ENCODE measurements at places on chromosomes 1 and 21. TPM values are rescaled to one million over a fixed set of nuclear protein-coding genes. Genes with fewer than 3 reads are reported as not detected.
A peak's percentile ranks its signal among the peaks of the same experiment; 100 is the strongest.

DNA sequence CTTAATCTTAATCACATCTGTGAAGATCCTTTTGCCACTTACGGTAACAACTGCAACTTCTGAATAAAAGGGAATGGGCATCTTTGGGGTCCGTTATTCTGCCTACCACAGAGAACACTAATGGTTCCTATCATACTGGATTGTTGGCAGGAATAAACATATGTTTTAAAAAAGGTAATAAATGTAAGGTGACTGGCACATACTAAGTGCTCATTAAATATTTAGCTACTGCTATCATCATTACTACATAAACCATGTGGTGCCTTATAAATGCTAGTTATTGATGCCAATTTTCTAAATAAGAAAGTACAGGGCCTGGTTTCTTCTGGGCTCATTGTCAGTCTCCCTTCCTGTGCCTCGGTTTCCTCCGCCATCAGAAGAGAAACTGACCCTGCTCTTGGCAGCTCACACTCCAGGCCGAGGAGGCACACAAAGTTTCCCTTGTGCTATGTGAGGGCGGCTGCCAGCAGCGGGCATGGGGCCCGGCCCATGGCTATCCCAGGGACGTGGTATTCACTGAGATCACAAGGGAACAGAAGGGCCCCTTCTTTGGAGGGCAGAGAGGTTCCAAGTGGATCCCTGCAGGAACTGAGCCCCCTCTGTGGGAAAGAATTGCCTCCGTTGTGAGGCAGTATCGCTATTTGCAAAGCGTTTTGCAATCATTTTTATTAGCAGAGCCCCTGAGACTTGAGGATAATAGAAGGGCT is 26.2 kb downstream of the NAV1 start:
- no peak for DNase-seq

DNA sequence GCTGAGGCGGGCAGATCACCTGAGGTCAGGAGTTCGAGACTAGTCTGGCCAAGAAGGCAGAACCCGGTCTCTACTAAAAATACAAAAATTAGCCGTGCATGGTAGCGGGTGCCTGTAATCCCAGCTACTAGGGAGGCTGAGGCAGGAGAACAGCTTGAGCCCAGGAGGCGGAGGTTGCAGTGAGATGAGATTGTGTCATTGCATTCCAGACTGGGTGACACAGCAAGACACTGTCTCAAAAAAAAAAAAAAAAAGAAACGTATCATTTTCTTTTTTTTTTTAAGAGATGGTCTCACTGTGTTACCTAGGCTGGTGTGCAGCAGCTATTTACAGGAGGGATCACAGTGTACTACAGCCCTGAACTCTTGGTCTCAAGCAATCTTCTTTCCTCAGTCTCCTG is 47.3 kb downstream of the ITGB3BP start:
- DNase-seq, result no peak

Gene NIBAN1
- total RNA-seq, result 47.1 TPM

GRCh38 chr1:94989398-94989797 is 62.5 kb upstream of the CNN3 start:
- peak; percentile 66 for DNase-seq

Gene LINGO4
- 0.20 TPM for total RNA-seq

Gene KRTAP19-3
- total RNA-seq, result not detected

- no peak for DNase-seq
These were observed 25.5 kb upstream of the CCSAP start for GRCh38 chr1:229368347-229368746.

DNA sequence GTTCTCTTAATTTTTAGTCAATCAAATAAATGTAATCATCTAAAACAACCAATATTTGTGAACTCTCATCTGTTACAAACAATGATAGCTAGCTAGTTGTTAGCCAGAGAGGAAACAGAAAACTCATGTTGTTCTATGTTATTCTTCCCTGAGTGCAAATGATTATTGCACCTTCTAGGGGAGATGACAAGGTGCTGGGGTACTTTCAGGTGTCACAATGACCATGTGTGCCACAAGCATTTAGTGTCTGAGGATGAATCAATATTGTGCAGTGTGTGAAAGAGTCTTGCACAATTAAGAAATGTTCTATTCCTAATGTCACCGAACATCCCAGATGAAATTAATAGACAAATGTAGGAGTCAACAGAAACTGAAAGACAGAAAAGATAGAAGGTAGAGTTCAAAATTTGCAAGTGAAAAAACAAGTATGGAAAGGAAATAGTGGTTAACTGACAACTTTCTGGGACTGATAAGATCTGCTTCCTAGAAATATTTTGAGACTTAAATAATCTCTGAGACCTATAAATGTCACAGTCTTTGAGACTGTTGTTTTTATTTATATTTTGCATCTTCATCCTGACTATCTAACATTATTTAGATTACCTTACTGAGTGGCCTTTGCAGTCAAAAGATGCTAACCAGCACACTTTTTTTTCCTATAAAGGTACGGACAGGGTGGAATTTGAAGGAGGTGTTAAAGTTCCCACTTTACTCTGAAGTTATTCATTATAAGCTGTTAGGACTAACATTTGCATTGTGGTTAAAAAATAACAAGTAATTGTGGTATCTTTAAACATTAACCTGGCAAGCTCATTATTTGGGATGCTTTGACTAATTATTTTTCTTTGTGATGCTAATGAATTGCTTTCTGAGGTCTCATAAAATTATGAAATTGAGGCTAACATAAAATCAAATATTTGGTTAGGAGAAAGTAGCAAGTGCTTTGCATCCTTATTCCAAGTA is 21.6 kb upstream of the DPYD start:
- no peak for DNase-seq

Gene KLHDC7A
- 3.3 TPM for total RNA-seq

DNA sequence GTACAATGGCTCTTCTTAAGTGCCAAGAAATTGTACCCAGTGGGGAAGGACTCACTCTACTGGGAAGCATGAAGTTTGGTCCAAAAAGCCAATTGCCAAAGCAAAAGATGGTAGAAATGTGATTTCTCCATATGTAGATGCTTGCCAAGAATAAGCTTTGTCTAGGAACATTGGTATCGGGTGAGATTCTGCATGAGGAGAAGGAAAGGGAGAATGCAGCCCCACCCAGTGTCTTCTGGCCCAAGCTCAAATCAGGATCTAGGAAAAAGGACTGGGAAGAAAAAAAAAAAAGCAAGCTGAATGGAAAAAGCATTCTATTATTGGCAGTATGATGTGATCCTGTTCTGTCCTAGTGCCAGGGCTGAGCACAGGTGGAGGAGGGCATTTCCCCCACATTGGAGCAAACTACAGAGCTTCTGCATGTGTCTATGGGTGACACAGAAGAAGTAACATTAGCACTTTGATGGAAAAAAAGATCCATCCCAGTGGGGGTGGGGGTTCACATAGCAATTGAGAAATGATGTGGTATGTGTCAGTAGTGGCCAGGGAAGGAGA is 226.6 kb downstream of the KCNH1 start:
- no peak for DNase-seq

Gene SCYL3
- total RNA-seq, result 3.9 TPM

All from pancreas (tissue), 10 donors.